HT-29 (cell line): ENCODE measurements at places on chromosomes 7 and 10.
A peak's percentile ranks its signal among the peaks of the same experiment; 100 is the strongest.

GRCh38 chr10:81179805-81180452 is 642.2 kb downstream of the SH2D4B start:
- peak; percentile 38 for DNase-seq

- peak; percentile 0 for DNase-seq
Observed at GRCh38 chr7:151237244-151238189, 5.2 kb downstream of the CHPF2 start.

DNA sequence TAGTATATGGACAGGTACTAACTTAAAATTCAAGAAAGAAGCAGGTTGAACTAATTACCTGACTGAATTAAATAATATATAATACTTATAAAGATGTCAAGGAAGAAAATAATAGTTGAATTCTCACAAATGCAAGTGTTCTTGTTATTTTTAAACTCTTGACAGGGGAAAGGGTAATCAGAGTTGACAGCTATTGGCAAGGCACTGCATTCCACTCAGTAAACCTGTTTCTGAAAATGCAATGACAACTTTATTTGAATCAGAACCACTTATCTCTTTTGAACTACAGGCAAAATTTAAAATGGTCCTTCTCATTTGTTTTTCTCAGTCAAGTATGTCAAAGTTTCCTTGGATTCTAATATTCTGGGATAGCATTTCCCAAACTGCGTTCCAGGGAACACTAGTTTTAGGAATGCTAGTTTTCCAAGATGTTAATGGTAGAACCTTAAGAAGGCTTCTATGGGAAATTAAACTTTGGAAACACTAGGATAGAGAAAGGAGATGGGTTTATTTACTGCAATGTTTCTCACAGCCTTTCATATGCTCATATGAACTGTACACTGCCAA is 103.7 kb upstream of the LRRN3 start:
- DNase-seq: no peak

DNA sequence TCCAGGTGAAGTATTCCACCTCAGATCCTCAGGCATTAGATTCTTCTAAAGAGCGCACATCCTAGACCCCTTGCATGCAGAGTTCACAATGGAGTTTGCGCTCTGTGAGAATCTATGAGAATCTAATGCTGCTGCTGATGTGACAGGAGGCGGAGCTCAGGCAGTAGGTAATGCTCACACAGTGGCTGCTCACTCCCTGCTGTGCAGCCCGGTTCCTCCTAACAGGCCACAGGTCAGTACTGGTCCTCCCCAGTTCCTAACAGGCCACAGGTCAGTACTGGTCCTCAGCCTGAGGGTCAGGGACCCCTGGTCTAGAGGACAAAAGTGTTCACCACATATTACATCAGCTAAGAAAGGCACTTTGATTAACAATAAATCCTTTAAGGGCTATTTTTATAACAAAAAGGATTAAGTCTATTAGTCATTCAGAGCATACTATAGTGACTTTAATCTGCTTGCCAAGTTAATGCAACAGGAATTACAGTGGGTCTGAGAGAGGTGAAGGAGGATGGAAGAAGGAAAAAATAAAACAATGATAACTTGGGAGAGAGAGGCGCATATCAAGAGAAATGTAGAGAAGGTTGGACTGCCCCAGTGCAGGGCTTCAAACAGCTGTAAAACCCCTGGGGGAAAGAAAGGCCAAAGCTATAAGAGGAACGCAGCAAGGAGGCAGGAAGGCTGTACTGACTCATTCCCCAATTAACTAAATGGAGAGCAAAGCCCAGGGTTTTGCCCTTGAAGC is 49.2 kb downstream of the CUL2 start:
- no peak for DNase-seq

- no peak for DNase-seq
Observed at GRCh38 chr7:44533301-44534055, 7.7 kb downstream of the NPC1L1 start.

DNA sequence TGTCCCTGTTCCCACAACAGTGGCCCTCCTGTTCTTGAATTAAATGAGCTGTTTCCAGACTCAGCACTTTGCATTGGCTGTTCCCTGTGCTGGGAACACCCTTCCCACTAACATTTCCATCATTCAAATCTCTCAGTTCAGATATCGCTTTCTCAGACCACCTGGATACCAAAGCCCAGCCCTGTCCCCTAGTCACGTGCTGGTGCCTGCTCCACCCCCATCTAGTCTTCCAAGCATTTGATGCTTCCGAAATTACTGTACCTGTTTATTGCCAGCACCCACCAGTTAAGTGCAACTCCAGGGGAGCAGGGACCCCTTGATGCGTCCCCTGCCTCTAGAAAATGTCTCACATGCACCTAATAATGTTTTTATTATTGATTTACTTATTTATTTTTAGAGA is 3.0 kb upstream of the SLC29A4 start:
- DNase-seq: no peak

DNA sequence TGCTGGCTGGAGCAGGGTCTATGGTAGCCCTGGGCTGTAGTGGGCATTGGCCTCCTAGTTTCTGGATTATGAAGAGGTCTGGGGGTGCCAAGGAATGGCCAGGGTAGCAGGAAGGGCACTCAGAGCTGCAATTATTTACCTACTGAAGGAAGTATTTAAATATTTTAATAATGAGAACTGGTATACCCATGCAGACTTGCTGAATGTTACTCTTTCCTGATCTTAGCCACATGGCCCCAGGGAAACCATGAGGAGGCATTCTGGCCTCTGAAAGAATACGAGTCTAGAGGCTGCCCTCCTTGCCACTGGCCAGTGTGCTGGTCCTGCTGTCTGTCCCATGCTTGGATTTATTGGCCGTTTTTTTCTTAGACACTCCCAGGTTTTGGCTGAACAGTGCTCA is 599.7 kb downstream of the LRMDA start:
- DNase-seq: no peak

DNA sequence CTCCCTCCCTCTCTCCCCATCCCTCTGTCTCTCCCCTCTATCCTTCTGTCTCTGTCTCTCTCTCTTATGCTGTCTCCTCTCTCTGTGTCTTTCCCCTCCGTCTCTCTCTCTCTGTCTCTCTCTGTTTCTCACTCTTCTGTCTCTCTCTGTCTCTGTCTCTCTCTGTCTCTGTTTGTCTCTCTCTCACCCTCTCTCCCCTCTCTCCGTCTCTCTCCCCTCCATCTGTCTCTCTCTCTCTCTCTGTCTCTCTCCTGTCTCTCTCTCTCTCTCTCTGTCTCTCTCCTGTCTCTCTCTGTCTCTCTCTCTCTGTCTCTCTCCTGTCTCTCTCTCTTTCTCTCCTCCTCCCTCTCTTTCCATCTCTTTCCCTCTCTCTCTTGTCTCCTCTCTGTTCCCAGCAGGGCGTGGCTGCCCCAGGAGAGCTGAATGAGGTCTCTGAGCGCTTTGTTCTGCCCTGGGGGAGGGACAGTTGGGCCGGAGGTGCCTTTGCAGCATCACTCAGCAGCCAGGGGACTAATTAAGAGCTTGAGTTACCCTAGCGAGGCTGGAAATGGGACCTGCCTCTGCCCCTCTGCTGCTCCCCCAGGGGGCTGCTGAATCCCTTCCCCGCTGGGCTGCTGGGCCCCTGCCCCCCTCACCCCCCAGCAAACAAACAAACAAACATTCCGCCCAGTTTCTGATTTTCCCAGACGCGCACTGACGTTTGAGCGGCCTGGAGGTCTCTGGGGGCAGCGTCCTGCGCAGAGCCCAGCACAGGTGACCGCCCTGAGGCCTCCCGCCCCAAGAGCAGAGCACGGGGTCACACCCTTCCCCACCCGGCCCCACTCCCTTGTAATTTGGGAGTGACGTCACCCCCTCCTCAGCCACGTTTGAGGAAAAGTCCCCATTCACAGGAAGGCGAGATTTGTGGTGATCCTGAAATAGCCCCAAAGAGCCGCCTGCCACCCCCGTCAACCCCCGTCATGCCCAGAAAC is 68.1 kb downstream of the PDGFA start:
- no peak for DNase-seq

GRCh38 chr7:42953994-42954393 is 21.8 kb downstream of the MRPL32 start:
- DNase-seq: no peak

- no peak for DNase-seq
Observed at GRCh38 chr7:87234949-87235348, 15.4 kb upstream of the TMEM243 start.
